ENCODE measurements at places on chromosomes 1 and 21. TPM values are rescaled to one million over a fixed set of nuclear protein-coding genes. Genes with fewer than 3 reads are reported as not detected.

DNA sequence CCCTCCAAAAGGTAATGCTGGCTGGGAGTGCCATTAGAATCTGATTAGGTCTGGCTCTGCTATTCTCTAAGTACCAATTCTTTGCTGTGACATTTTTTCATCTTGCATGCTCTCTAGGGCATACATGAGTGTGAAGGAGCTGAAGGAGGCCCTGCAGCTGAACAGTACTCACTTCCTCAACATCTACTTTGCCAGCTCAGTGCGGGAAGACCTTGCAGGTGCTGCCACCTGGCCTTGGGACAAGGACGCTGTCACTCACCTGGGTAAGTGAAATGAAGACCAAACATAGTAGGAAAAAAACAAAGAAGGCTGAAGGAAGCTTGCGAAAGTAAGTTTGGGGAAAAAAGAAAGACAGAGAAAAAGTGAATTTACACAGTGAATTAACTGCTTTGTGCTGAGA lies 207.9 kb downstream of the PAPPA2 start:
- no peak overlapping the region for H3K27ac ChIP-seq
- H3K27me3 ChIP-seq = no peaks in the 10 kb centered on the region
- peak; percentile 40 for DNase-seq
- no peaks in the 10 kb centered on the region for H3K4me1 ChIP-seq
- H3K4me3 ChIP-seq = no peak overlapping the region

DNA sequence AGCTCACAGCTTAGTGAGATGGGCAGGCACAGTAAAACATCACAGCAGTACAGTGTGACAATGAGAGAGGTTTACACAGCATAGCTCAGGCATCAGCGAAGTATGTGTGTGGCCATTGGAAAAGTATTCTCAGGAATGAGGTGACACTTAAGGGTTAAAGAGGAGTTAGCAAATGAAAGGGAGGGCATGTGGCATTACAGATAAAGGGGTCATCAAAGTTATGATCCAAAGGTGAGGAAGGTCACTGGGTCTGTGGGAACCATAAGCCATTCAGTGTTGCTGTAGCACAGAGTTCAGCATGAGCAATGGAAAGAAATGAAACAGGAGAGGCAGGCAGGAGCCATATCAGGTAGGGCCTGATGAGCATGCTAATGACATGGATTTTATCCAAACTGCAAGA lies 4.5 kb upstream of the C8B start:
- no peak overlapping the region for H3K27ac ChIP-seq
- H3K27me3 ChIP-seq = no peaks in the 10 kb centered on the region
- no peak for DNase-seq
- H3K36me3 ChIP-seq = no peaks in the 10 kb centered on the region
- H3K4me3 ChIP-seq = no peak overlapping the region
- H3K4me1 ChIP-seq = no peaks in the 10 kb centered on the region

DNA sequence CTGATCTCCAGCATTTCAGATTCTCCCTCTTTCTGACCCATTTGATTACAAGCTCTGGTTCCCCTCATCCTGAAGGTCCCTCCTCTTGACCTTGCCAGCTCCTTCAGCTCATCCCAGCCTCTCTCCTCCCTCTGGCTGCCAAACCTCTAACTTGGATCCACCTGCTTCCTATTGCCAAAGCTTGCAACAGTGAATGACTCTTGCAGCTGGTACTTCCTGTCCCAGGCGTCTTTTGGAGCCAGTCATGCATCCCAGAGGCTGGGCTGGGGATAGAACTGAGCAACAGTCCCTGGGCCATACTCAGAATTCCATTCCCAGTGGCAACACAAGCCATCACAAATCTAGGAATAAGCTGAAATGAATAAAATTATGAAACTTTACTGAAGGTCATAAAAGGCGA lies 27.7 kb upstream of the SPOCD1 start:
- H3K36me3 ChIP-seq = no peaks in the 10 kb centered on the region
- peak; percentile 19 for DNase-seq
- H3K27me3 ChIP-seq = no peaks in the 10 kb centered on the region
- no peak overlapping the region for H3K27ac ChIP-seq
- no peaks in the 10 kb centered on the region for H3K4me1 ChIP-seq
- H3K4me3 ChIP-seq = no peak overlapping the region

DNA sequence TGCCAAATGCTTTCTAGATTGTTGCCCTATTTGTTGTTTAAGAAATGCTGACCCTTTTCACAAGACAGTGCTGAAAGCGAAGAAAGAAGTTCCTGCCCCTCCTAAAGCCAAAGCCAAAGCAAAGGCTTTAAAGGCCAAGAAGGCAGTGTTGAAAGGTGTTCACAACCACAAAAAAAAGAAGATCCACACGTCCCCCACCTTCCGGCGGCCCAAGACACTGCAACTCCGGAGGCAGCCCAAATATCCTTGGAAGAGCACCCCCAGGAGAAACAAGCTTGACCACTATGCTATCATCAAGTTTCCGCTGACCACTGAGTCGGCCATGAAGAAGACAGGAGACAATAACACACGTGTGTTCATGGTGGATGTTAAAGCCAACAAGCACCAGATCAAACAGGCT lies 55.7 kb downstream of the PSMG1 start:
- H3K4me3 ChIP-seq = no peak overlapping the region
- H3K27me3 ChIP-seq = no peaks in the 10 kb centered on the region
- H3K36me3 ChIP-seq = no peaks in the 10 kb centered on the region
- H3K27ac ChIP-seq = no peak overlapping the region
- no peaks in the 10 kb centered on the region for H3K4me1 ChIP-seq

DNA sequence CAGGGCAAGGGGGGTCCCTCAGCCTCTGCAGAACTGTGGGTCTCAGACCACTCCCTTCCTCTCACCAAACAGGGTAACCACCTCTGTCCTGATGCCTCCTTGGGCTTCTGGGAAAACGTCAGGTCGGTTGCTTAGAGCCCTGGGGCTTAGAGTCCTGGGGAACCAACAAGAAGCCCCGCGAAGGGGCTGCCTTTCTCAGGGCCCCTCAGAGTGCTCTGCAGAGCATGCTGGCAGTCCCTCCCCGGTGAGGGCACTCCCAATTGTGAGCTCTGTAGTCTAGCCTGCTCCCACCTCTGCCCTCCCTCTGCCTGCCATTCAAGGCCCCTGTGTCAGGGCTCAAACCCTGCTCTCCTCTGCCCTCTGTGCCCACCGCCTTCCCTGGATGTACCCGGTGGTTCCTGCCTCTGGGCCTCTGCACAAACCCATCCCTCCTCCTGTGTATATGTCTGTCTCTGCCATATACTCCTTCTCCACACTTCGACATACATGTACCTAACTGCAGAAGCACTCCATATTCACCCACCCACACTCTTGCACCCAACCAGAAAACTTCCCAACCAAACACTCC lies 92.3 kb downstream of the DMRTB1 start:
- no peaks in the 10 kb centered on the region for H3K36me3 ChIP-seq
- H3K27ac ChIP-seq = no peak overlapping the region

GRCh38 chr1:160607011-160607671 lies 27.8 kb upstream of the CD84 start:
- H3K4me3 ChIP-seq = no peak overlapping the region
- H3K27ac ChIP-seq = no peak overlapping the region
- no peaks in the 10 kb centered on the region for H3K4me1 ChIP-seq
- no peaks in the 10 kb centered on the region for H3K27me3 ChIP-seq

GRCh38 chr1:118073648-118074435 lies 111.2 kb downstream of the SPAG17 start:
- no peak overlapping the region for H3K4me3 ChIP-seq
- H3K27ac ChIP-seq = no peak overlapping the region
- peak; percentile 5 for DNase-seq

- no peaks in the 10 kb centered on the region for H3K27me3 ChIP-seq
- H3K27ac ChIP-seq = no peak overlapping the region
- H3K4me3 ChIP-seq = no peak overlapping the region
Measured at GRCh38 chr21:16311229-16311628, 581.4 kb downstream of the USP25 start.

DNA sequence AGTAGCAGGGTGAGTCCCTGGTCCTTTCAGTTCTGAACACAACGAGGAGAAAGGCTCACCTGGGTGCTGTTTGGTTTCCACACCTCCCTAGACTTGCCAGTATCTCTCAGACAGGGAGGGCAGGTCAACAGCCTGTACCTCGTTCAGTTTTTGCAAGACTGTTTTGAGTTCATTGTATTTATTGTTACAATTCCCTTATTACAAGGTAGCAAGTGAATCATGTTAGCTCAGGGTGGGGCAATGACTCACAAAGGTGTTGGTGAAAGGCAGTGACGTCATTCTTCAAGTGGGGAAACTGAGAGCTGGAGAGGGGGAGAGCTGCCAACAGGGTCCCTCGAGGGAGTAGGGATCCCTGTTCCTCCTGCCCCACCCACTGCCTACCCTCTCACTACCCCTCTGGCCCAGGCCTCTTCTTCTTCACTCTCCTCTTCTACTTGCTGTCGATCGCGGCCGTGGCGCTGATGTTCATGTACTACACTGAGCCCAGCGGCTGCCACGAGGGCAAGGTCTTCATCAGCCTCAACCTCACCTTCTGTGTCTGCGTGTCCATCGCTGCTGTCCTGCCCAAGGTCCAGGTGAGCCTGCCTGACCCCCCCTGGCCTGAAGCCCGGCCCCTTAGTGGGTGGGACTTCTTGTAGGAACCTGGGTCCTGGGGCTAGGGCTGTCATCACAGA lies 13.4 kb downstream of the SERINC2 start:
- H3K4me3 ChIP-seq = no peak overlapping the region
- no peaks in the 10 kb centered on the region for H3K27me3 ChIP-seq
- H3K27ac ChIP-seq = no peak overlapping the region
- DNase-seq = no peak

S100A3 gene
- polyA plus RNA-seq = not detected

RIPPLY3 gene
- polyA plus RNA-seq = 3.1 TPM

TIE1 gene
- polyA plus RNA-seq = 0.37 TPM

Data from GM23338 (cell line).